NCI-H1694 (cell line): ENCODE measurements at places on chromosomes 2 and 18.

DNA sequence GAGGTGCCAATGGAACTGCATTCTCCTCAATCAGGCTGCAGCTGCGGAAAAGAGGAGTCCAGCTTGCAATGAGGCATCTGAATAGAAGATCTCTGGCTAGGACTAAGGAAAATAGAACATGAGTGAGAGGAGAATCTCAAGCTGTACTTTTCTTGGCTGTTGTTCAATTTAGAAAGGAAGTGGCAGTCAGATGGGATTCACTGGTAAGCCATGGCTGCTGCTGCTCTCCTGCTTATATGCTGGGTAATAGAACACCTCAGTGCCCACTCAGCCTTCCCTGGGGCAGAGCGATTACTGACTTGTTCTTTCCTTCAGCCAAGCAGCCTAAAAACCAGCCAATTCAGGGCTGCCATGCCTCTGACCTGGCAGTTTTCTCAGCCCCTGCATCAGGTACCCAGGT is 17.6 kb upstream of the CHST9 start:
- DNase-seq = no peak

- no peak for DNase-seq
These were observed 69.5 kb upstream of the SPTBN1 start for GRCh38 chr2:54386585-54386984.

DNA sequence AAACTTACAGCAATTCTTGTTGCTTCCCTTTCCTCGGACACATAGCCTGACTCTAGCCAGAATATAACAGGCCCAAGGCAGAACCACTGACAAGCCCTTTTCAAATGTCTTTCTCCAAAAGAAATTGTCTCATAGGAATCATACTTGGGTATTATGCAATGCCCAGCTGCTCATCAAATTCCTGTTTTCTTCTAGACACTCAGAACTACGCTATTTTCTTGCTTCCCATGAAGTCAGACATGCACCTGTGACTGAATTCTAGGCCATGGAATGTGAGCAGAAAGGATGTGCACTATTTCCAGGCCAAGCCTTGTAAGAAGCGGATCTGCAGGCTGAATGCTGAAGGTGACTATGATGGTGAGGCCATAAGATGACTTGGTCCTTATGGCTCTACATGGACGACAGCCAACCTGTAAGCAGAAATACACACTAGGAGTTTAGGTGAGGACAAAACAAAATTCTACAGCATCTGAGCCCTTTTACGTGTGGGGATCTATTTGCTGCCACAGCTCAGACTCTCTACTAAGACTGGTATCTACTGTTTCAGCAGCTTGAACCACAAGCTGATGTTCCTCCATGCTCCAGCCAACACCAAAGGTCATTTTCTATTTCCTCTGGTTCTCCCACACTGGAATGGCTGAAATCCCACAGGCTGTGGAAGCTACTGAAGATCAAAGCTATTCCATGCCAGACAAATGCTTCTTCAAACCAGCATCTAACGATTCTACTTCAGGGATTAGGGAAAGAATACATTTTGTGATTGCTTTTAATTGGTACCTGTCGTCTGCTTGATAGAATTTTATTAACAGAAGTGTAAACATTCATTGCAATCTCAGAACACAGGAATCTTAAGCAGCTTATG is 378.7 kb downstream of the RBM43 start:
- no peak for DNase-seq

GRCh38 chr2:107558295-107558694 is 268.4 kb upstream of the RGPD4 start:
- no peak for DNase-seq

GRCh38 chr2:113149553-113150257 is 22.3 kb downstream of the IL1RN start:
- no peak for DNase-seq

DNA sequence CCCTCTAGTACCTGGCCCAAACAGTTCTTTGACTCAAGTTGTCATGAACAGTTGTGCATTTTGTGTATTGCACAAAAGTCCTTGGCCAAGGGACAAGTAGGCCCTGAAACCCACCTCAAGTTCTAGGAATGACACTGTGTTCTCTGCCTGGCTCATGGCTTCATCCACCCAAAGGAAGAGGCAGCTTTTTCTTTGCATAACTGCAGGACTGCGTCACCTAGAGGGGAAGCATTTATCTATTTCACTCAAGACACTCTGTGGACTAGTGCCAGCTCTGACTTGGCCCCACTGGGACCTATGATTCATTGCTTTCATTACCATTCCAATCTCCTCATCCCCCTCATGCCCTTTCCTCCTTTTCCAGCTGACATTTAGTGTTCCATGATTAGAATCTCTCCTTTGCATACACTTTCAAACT is 119.3 kb upstream of the SIX2 start:
- DNase-seq = no peak
